Fibroblast of villous mesenchyme (primary cell): ENCODE measurements at places on chromosomes 2 and 18. TPM values are rescaled to one million over a fixed set of nuclear protein-coding genes. Genes with fewer than 3 reads are reported as not detected.

The TUBB6 gene
- total RNA-seq: 821 and 1,150 TPM in 2 replicates

The RIF1 gene
- 43.8 and 51.0 TPM in 2 replicates for total RNA-seq

The MEP1B gene
- under 0.01 and 0.64 TPM in 2 replicates for total RNA-seq

The CREG2 gene
- not detected in 2 replicates for total RNA-seq

The RESP18 gene
- total RNA-seq: not detected in 2 replicates

The PGAP1 gene
- 8.1 and 11.7 TPM in 2 replicates for total RNA-seq

The HOXD8 gene
- 11.9 and 15.5 TPM in 2 replicates for total RNA-seq

The SOWAHC gene
- total RNA-seq: 9.3 and 10.8 TPM in 2 replicates
